H1 (cell line): ENCODE measurements at places on chromosomes 16 and 17. TPM values are rescaled to one million over a fixed set of nuclear protein-coding genes. Genes with fewer than 3 reads are reported as not detected.

GRCh38 chr16:17470908-17471718, at the start of gene XYLT1:
Gene XYLT1, minus strand, starts transcription at chr16:17470960. Its CDS starts 164 bp downstream, at chr16:17470796.
- H3K4me3 ChIP-seq = peak within 1 kb of the TSS; percentile 79
- H3K36me3 ChIP-seq = no peaks in the 10 kb centered on the region
- no peak within 1 kb of the TSS for H3K27ac ChIP-seq

NT5M gene
- 7.6 and 8.7 TPM in 2 replicates for total RNA-seq

DNA sequence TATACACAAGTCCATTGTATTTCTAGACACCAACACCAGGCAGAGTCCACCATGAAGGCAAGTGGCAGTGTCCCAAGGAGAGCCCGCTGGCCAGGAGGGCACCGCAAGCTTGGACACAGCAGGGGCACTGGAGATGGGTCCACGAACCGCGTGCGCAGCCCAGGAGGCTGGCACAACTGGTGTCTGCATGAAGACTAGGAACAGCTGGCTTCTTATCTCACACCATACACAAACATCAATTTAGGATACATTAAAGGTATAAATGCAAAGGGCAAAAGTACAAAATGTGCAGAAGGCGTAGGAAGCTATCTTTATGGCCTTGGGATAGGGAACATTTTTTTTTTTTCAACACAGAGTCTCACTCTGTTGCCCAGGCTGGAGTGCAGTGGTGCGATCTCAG, 52.4 kb downstream of the ANKRD11 start:
- no peak for DNase-seq
- H3K4me3 ChIP-seq = no peak overlapping the region
- H3K27ac ChIP-seq = no peak overlapping the region
- peaks cover 4% of the 10 kb centered on the region for H3K4me1 ChIP-seq
- H3K36me3 ChIP-seq = no peaks in the 10 kb centered on the region

DNA sequence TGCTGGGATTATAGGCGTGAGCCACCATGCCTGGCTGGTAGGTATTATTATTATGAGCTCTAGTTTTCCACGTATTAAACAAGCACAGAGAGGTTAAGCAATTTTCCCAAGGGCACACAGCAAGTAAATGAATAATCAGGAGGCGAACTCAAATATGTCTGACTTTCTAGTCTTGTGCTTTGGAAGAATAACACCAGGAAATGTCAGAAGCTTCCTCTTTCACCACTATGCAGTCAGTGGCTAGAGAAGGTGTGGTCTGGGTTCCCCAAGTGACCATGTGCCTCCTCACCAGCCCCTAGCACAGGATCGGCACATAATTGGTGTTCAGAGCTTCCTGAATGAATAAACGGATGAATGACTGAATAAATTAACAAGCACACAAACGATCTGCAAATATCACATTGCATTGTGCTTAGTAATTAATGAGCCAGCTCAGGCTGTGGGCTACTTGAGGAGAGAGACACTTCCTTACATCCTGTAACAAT, 21.6 kb upstream of the SCNN1B start:
- H3K27me3 ChIP-seq = no peaks in the 10 kb centered on the region
- no peak overlapping the region for H3K27ac ChIP-seq
- no peak overlapping the region for H3K4me3 ChIP-seq
- no peaks in the 10 kb centered on the region for H3K36me3 ChIP-seq
- no peak for DNase-seq
- H3K4me1 ChIP-seq = no peaks in the 10 kb centered on the region

GRCh38 chr17:57125406-57125805, 40.4 kb downstream of the AKAP1 start:
- no peaks in the 10 kb centered on the region for H3K4me1 ChIP-seq
- no peaks in the 10 kb centered on the region for H3K27me3 ChIP-seq
- H3K36me3 ChIP-seq = peaks cover 39% of the 10 kb centered on the region
- no peak overlapping the region for H3K4me3 ChIP-seq

DNA sequence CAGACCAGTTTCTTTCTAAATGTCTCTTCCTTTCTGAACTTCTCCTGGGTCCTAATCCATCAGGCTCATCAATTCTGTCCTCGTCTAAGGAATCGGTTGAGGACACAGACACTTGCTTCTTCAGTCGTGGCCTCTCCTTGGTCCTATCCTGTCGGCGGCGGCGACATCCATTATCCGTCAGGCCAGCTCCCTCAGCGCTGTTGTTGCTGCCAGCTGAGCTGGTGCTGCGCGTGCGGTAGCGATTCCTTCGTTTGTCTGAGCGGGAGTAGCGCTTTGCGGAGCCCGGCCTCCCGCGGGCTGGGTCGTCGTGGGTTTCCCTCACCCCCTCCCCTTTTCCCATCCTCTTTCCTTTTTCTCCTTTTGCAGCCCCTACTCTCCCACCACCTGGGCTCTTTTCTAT, 3.8 kb downstream of the SMG6 start:
- no peaks in the 10 kb centered on the region for H3K27me3 ChIP-seq
- no peak for DNase-seq
- H3K4me3 ChIP-seq = no peak overlapping the region
- H3K27ac ChIP-seq = no peak overlapping the region

GRCh38 chr16:78640886-78641285, 541.4 kb downstream of the WWOX start:
- H3K4me3 ChIP-seq = 0 out of 2 replicates have a peak overlapping the region, but pooled peaks have one; percentile 11
- H3K27me3 ChIP-seq = no peaks in the 10 kb centered on the region
- no peaks in the 10 kb centered on the region for H3K4me1 ChIP-seq
- H3K36me3 ChIP-seq = no peaks in the 10 kb centered on the region
- H3K27ac ChIP-seq = no peak overlapping the region

- no peaks in the 10 kb centered on the region for H3K27me3 ChIP-seq
- no peak for DNase-seq
- peaks cover 3% of the 10 kb centered on the region for H3K4me1 ChIP-seq
- H3K27ac ChIP-seq = no peak overlapping the region
Observed at GRCh38 chr17:73223626-73224230, 30.9 kb downstream of the COG1 start.

DNA sequence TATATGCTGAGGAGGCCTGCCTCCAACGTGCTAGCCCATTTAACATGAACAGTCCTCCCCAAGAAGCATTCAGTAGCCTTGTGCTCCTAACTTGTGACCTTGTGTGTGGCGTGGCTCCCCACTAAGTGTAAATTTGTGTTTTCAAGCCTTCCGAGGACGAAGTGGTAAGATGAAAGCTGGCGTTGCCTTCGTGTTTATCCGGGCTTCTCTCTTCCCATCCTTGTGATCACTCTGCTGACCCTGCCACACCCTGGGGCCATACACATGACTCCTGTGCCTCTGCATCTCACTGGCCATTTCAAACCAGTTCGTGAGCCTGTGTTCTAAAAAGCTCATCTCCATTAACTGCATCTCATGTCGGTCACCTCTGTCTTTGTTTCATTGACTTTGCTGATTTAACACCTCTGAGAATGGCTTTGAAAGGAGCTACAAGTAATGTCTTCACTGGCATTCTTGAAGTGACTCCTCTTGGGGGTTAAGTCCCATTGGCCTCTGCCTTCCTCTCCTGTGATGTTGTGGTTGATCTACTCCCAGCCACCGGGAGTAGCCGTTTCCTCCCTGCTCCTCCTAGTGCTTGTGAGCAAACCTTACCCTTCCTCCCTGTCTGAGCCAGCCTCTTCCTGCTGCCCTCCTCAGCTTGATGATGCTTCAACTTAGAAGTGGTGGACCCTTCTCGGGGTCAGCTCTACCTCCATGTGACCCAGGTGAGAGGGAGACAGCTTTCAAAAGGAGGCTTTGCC, 27.4 kb upstream of the NAGLU start:
- H3K4me1 ChIP-seq = no peaks in the 10 kb centered on the region

GPRC5C gene
- 17.1 and 18.3 TPM in 2 replicates for total RNA-seq

DNA sequence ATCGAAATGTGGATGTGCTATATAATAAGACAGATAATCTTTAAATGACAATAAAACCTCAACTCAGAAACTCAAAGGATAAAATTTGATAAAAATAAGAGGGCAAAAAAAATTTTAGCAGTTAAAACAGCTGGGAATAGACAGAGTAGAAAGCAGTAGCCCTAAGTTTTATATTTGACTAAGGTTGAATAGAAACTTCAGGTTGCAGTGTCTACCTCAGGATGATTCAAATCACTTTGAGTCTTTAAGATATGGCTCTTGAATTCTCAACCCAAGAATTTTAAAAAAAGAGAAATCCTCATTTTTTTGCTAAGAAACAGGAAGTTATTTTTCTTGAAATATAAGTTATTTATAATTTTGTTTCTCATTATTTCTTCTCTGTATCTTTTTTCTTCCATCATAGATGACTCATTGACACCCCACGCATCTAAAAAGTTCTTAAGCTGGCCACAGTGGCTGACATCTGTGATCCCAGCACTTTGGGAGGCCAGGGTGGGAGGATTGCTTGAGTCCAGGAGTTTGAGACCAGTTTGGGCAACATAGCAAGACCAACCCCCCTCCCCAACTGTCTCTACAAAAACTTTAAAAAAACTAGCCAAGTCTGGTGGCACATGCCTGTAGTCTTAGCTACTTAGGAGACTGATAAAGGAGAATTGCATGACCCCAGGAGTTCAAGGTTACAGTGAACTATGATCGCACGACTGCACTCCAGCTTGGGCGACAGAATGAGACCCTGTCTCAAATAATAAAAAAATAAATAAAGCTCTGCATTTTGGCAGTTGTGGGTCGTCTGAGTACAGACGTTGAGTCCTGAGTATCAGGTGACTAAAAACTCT, 23.9 kb downstream of the NFAT5 start:
- no peak for DNase-seq
- no peak overlapping the region for H3K27ac ChIP-seq
- H3K36me3 ChIP-seq = no peaks in the 10 kb centered on the region
- no peak overlapping the region for H3K4me3 ChIP-seq

DRC3 gene
- total RNA-seq = not detected in 2 replicates

GRCh38 chr16:29830774-29831173, 10.5 kb downstream of the MVP start:
- no peaks in the 10 kb centered on the region for H3K36me3 ChIP-seq
- H3K4me1 ChIP-seq = no peaks in the 10 kb centered on the region
- H3K27ac ChIP-seq = no peak overlapping the region
- H3K27me3 ChIP-seq = 0 out of 2 replicates have a peak, but pooled peaks cover 3% of the 10 kb centered on the region

CLEC19A gene
- 0.35 and 1.2 TPM in 2 replicates for total RNA-seq

GRCh38 chr16:48250520-48251278, 3.4 kb upstream of the ABCC11 start:
- no peak for DNase-seq
- no peaks in the 10 kb centered on the region for H3K36me3 ChIP-seq
- H3K4me1 ChIP-seq = no peaks in the 10 kb centered on the region
- no peak overlapping the region for H3K27ac ChIP-seq
- H3K4me3 ChIP-seq = no peak overlapping the region

GRCh38 chr17:76160896-76161528, 20.0 kb upstream of the FOXJ1 start:
- DNase-seq = no peak
- H3K36me3 ChIP-seq = no peaks in the 10 kb centered on the region
- H3K4me3 ChIP-seq = no peak overlapping the region
- H3K4me1 ChIP-seq = no peaks in the 10 kb centered on the region
- H3K27me3 ChIP-seq = no peaks in the 10 kb centered on the region
- H3K27ac ChIP-seq = no peak overlapping the region

- H3K36me3 ChIP-seq = peaks cover 41% of the 10 kb centered on the region
- no peaks in the 10 kb centered on the region for H3K4me1 ChIP-seq
- DNase-seq = no peak
- H3K4me3 ChIP-seq = no peak overlapping the region
- H3K27me3 ChIP-seq = no peaks in the 10 kb centered on the region
Observed at GRCh38 chr16:50102051-50102746, 36.4 kb downstream of the HEATR3 start.

- H3K4me3 ChIP-seq = no peak overlapping the region
- H3K36me3 ChIP-seq = no peaks in the 10 kb centered on the region
- peaks cover 11% of the 10 kb centered on the region for H3K4me1 ChIP-seq
- peaks cover 9% of the 10 kb centered on the region for H3K27me3 ChIP-seq
- DNase-seq = no peak
Observed at GRCh38 chr17:21454441-21454840, 78.3 kb downstream of the KCNJ12 start.

GRCh38 chr17:66287911-66288310, 14.5 kb upstream of the PRKCA start:
- H3K27ac ChIP-seq = no peak overlapping the region
- no peak overlapping the region for H3K4me3 ChIP-seq
- H3K4me1 ChIP-seq = no peaks in the 10 kb centered on the region
- no peaks in the 10 kb centered on the region for H3K36me3 ChIP-seq
- H3K27me3 ChIP-seq = no peaks in the 10 kb centered on the region

- H3K4me3 ChIP-seq = peak overlapping the region; percentile 100
- DNase-seq = no peak
- H3K27ac ChIP-seq = peak overlapping the region; percentile 88; the same call in 1 of the 2 replicates
- H3K27me3 ChIP-seq = no peaks in the 10 kb centered on the region
- H3K36me3 ChIP-seq = no peaks in the 10 kb centered on the region
Observed at GRCh38 chr17:51120357-51120738, 320 bp downstream of the SPAG9 start.

DNA sequence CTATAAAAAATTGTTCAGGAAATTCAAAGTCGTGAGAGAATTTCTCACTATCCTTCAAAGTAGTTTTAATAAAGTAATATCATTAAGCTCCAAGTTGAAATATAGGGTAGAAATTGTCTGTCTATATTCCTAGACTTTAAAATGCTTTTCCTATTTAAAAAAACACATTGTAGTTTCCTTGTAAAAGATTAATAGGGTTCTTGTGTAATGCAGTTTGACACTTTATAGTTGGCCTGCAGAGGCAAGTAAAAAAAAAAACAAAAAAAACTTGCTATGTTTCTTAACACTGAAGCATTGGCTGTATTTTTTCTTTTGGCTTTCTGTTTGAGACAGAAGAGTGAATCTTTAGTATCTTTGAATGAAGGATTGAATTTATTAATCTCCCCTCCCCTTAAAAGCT, 17.4 kb downstream of the CPD start:
- no peak for DNase-seq
- H3K27me3 ChIP-seq = no peaks in the 10 kb centered on the region
- no peak overlapping the region for H3K4me3 ChIP-seq
- H3K36me3 ChIP-seq = peaks cover 4% of the 10 kb centered on the region; the same call in 1 of the 2 replicates

GRCh38 chr17:15999974-16000827, 577 bp downstream of the TTC19 start:
- H3K36me3 ChIP-seq = peaks cover 35% of the 10 kb centered on the region
- peak overlapping the region; percentile 89 for H3K27ac ChIP-seq
- peaks cover 6% of the 10 kb centered on the region; the same call in 1 of the 2 replicates for H3K4me1 ChIP-seq
- no peak for DNase-seq
